HCT116 (cell line): ENCODE measurements at places on chromosomes 5 and 9. TPM values are rescaled to one million over a fixed set of nuclear protein-coding genes. Genes with fewer than 3 reads are reported as not detected.
A peak's percentile ranks its signal among the peaks of the same experiment; 100 is the strongest.

CTSV gene
- 15.5 TPM for total RNA-seq

SLC27A6 gene
- 7.9 TPM for total RNA-seq

NDUFS4 gene
- 91.4 TPM for total RNA-seq

EGR1 gene
- 173 TPM for total RNA-seq

IDNK gene
- 3.3 TPM for total RNA-seq

FBP2 gene
- total RNA-seq: not detected

FOXD4 gene
- 2.8 TPM for total RNA-seq

DNA sequence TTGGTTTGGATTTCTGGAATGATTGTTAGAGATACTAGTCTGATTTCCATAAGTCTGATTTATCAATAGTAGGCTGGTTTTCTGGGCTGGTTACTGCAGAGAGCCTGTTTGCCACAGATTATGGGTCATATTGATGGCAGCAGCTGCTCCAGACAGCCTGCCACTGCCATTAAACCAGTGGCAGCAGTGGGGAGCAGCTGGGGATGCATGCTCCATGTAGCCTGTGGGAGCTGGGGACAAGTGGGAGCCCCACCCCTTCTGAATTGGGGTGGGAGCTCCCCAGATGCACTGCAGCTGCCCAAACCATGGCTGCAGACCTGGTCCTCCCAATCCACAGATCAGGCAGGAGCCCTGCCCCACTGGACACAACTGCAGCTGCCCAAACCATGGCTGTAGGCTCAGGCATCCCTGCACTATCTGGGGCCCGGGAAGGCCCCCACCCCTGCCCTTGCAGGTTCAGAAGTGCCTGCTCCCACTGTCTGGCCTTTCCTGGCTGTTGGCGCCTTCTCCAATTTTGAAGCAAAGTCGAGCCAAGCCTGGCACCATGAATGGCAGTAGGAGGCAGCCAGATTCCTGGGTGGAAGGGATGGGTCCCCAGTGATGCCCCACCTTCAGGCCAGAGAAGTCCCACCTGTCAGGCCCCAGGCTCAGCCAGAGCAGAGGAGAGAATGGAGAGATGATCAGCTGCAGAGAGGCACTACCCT is 402.9 kb upstream of the TYRP1 start:
- no peaks in the 10 kb centered on the region for H3K36me3 ChIP-seq
- H3K27ac ChIP-seq: no peak overlapping the region
- no peaks in the 10 kb centered on the region for H3K4me1 ChIP-seq

DNA sequence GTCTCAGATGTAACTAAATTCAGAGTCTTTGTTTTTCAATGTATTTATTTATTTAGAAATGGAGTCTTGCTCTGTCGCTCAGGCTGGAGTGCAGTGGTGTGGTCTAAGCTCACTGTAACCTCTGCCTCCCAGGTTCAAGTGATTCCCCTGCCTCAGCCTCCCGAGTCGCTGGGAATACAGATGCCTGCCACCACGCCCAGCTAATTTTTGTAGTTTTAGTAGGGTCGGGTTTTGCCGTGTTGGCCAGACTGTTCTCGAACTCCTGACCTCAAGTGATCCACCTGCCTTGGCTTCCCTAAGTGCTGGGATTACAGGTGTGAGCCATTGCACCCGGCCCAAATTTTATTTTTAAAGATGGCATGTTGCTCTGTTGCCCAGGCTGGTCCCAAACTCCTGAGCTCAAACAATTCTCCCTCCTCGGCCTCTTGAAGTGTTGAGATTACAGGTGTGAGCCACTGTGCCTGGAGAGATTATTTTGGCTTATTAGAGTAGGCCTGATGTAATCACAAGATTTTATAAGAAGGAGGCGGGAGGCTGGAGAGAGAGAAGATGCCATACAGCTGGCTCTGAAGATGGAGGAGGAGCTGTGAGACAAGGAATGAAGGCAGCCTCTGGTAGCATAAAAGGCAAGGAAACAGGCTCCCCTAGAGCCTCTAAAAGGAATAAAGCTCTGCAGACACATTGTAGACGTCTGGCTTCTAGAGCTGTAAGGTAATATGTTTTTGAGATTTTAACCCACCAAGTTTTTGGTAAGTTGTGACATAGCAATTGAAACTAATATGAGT is 12.9 kb upstream of the KLF9 start:
- H3K27ac ChIP-seq: no peak overlapping the region
- no peak overlapping the region for H3K4me3 ChIP-seq
- DNase-seq: no peak
- H3K27me3 ChIP-seq: no peaks in the 10 kb centered on the region
- H3K36me3 ChIP-seq: no peaks in the 10 kb centered on the region
- no peaks in the 10 kb centered on the region; the same call in 1 of the 2 replicates for H3K4me1 ChIP-seq

GRCh38 chr5:140010798-140011197 is 32.3 kb downstream of the NRG2 start:
- no peaks in the 10 kb centered on the region for H3K27me3 ChIP-seq
- H3K36me3 ChIP-seq: no peaks in the 10 kb centered on the region
- H3K4me1 ChIP-seq: no peaks in the 10 kb centered on the region
- DNase-seq: no peak
- no peak overlapping the region for H3K27ac ChIP-seq

GRCh38 chr5:134845335-134845851 is 375 bp upstream of the C5orf24 start:
- H3K27ac ChIP-seq: peak overlapping the region; percentile 93
- H3K4me3 ChIP-seq: peak overlapping the region; percentile 96
- H3K4me1 ChIP-seq: peaks cover 33% of the 10 kb centered on the region
- 0 out of 2 replicates have a peak, but pooled peaks cover under 1% of the 10 kb centered on the region for H3K36me3 ChIP-seq
- DNase-seq: no peak
- H3K27me3 ChIP-seq: no peaks in the 10 kb centered on the region

DNA sequence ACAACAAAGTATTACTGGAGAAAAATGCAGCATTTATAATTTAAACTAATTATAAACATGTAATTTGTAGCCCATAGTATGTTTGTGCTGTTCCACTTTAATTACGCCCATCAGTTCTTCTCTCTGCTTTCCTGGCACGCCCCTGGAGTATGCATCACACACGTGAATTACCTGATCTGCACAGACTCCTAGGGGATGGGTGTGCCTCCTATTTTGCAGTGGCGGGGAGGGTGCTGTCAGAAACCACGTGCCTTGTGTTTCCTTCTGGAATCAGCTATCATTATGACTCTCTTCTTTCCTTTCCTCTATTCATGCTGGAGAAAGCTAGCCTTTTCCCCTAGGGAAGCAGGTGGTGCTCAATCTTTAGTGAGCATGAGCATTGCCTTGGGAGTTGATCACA is 43.3 kb downstream of the RPS23 start:
- H3K27ac ChIP-seq: no peak overlapping the region
- H3K4me3 ChIP-seq: no peak overlapping the region
- no peaks in the 10 kb centered on the region for H3K4me1 ChIP-seq
- no peak for DNase-seq
- H3K27me3 ChIP-seq: no peaks in the 10 kb centered on the region

DNA sequence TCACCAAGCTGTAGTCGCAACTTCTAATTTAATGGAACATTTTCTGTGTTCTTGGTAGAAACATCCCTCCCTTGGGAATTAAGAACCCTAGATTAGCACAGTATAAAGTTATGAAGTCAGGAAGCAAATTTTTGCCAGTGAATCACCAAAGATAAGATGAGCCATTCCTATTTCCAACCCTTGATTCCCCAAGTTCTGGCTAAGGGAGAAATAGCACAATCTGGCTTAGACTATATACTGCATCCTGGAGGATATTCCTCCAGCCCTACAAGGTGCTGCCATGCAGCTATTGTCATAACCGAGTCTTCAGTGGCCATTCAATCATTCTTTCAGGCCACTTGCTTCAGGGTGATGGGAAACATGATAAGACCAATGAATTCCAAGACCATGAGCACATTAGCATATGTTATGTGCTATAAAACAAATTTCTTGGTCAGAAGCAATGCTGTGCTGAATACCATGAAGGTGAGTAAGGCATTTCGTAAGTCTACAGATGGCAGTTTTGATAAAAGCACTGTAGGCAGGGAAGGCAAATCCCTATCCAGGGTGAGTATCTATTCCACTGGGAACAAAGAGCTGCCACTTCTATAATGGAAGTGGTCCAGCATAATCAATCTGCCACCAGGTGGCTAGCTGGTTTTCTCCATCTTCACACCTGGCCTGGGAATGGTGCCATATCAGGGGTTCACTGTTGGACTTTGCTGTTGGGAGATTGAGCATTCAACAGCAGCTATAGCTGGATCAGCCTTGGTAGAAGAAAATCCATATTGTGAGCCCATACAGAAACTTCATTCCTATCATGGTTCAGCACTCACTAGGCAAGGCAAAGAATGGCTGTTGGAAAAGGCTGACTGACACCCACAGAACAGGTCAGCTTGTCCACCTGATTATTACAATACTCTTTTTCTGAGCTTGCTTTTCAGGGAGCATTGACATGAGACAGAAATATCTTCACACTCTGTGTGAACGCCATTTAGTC is 19.6 kb upstream of the ARL15 start:
- H3K27ac ChIP-seq: no peak overlapping the region
- H3K36me3 ChIP-seq: no peaks in the 10 kb centered on the region
- no peaks in the 10 kb centered on the region for H3K27me3 ChIP-seq
- no peak for DNase-seq
- H3K4me3 ChIP-seq: no peak overlapping the region
- no peaks in the 10 kb centered on the region for H3K4me1 ChIP-seq

GRCh38 chr9:97860451-97861147 is 7.6 kb downstream of the FOXE1 start:
- DNase-seq: no peak
- no peaks in the 10 kb centered on the region for H3K4me1 ChIP-seq
- no peaks in the 10 kb centered on the region for H3K36me3 ChIP-seq
- H3K4me3 ChIP-seq: no peak overlapping the region
- no peak overlapping the region for H3K27ac ChIP-seq

- H3K4me3 ChIP-seq: no peak overlapping the region
- no peaks in the 10 kb centered on the region for H3K4me1 ChIP-seq
- no peak overlapping the region for H3K27ac ChIP-seq
Observed at GRCh38 chr9:119289740-119290433, 79.3 kb downstream of the BRINP1 start.

GRCh38 chr5:108983461-108984092 is 235.9 kb downstream of the FER start:
- no peaks in the 10 kb centered on the region for H3K27me3 ChIP-seq
- no peak overlapping the region for H3K4me3 ChIP-seq
- no peaks in the 10 kb centered on the region for H3K36me3 ChIP-seq

DNA sequence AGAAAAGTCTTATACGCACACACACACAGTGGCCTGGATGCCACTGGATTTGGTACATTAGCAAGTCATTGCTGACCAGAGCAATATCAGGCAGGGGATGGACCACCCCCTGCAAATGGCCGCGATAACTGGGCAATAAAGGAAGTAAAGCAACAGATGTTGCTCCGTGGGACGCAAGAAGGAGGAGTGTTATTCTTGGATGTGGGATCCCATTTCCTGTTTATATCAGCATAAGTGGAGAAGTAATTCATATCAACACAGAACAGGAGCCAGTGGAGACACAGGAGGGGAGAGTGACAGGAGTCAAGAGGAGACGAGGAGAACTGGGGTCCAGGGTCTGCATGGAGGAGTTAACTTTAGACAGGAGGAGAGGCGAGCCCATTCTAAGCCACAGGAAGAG is 18.4 kb downstream of the RUFY1 start:
- H3K27ac ChIP-seq: no peak overlapping the region
- H3K4me1 ChIP-seq: no peaks in the 10 kb centered on the region
- DNase-seq: no peak
- peaks cover 28% of the 10 kb centered on the region for H3K36me3 ChIP-seq
- no peaks in the 10 kb centered on the region for H3K27me3 ChIP-seq

GRCh38 chr9:114546851-114547250 is 40.7 kb upstream of the ATP6V1G1 start:
- DNase-seq: no peak
- H3K27me3 ChIP-seq: no peaks in the 10 kb centered on the region
- H3K36me3 ChIP-seq: no peaks in the 10 kb centered on the region
- H3K4me3 ChIP-seq: no peak overlapping the region

DNA sequence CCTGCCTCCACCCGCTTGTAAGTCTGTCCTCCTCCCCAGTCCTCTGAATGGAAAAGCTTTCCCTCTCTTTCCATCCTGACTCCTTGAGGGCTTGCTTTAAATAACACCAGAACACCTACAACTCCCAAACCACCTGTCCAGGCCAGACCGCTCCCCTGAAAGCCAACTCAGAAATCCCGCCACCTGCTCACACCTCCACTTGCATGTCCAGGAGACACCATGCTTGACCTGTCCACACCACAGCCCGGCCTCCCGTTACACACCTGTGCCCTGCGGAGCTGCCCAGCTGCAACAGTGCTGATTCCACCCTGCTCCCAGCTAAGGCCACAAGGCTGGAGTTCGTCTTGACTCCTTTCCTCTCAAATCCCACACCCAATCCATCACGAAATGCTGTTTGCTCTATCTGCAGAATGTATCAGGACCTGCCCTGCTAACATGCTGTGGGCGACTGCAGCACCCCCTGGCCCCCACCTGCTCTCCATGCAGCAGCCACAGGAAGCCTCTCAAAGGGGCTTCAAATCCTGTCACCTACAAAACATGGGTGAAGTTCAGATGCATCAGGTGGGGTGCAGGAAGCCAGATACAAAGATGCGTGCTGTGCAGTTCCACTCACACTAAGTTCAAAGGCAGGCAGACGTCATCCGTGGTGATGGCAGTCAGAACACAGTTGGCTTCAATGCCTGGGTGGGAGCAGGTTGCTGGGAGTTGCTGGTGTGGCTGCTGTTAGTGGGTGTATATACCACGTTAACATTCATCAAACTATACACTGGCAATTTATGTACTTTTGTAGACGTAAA is 166.0 kb downstream of the ROR2 start:
- no peaks in the 10 kb centered on the region for H3K36me3 ChIP-seq
- H3K27me3 ChIP-seq: no peaks in the 10 kb centered on the region
- H3K4me1 ChIP-seq: no peaks in the 10 kb centered on the region
- DNase-seq: no peak
- H3K4me3 ChIP-seq: no peak overlapping the region

DNA sequence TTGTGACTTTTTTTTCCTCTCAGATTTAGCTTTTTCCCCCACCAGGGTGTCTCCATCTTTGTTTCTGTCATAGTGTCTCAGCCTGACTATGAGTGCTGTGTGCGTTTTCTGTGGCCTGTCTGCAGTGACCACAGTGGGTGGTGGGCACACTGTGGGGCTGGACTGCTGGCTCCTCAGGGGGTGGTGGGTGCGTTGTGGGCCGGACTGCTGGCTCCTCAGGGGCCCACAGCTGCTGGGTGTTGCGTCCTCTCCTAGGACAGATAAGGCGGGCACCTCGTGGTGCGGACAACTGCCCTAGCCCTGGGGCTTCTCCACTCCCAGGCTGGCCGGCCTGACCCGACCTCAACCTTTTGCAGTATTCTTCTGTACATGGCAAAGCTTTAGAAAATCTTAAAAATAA is 100.4 kb downstream of the EHMT1 start:
- H3K27ac ChIP-seq: no peak overlapping the region
- H3K27me3 ChIP-seq: no peaks in the 10 kb centered on the region
- H3K4me3 ChIP-seq: no peak overlapping the region
- H3K4me1 ChIP-seq: no peaks in the 10 kb centered on the region

GRCh38 chr5:17186256-17186655 is 31.2 kb upstream of the BASP1 start:
- no peak overlapping the region for H3K27ac ChIP-seq
- no peaks in the 10 kb centered on the region for H3K27me3 ChIP-seq
- peaks cover 19% of the 10 kb centered on the region for H3K4me1 ChIP-seq
- no peaks in the 10 kb centered on the region for H3K36me3 ChIP-seq

GRCh38 chr9:36056896-36057295 is 20.2 kb downstream of the RECK start:
- H3K4me1 ChIP-seq: no peaks in the 10 kb centered on the region
- H3K4me3 ChIP-seq: no peak overlapping the region
- H3K27me3 ChIP-seq: no peaks in the 10 kb centered on the region
- no peak overlapping the region for H3K27ac ChIP-seq
- DNase-seq: no peak
- H3K36me3 ChIP-seq: no peaks in the 10 kb centered on the region
